ENCODE measurements at places on chromosomes 5 and 9.

- no peak for DNase-seq
Measured at GRCh38 chr5:157004893-157005551, 42.0 kb upstream of the TIMD4 start.

GRCh38 chr5:62645223-62645622 is 66.6 kb downstream of the LRRC70 start:
- DNase-seq = no peak

DNA sequence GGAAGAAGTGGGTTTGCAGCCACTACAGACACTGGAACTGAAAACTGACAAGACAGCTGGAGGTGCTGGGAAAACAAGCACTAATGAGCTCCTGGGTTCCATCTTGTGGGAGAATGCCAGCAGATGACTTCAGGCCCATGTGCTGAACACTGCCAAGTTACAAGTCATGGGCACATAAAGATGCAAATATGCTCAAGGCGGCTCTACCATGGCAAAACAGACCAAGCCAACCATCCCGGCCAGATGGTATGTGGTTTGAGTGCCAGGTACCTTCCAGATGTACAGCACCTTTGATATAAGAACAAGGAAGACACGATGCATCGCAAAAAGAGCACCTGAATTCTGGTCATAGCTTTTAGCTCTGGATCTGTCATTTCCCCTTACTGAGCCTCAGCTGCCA is 19.9 kb downstream of the TNFSF8 start:
- no peak for DNase-seq

DNA sequence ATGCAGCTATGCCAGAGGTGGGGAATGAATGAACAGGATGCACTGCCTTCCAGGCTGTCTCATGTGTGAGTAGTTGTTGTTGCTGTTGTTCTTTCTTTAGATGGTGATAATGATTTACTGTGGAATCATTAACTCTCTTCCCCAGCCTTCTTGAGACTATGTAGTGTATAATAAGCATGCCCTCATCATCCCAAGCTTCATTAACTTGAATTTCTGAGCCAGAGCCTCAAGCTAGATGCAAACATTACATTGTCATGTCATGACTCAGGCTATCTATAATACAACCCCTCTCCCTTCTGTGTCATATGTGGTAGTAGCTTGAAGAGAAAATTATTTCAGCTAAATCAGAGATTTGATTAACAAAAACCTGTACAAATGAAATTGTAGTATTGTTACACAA is 10.0 kb upstream of the ADAMTSL1 start:
- DNase-seq = no peak

DNA sequence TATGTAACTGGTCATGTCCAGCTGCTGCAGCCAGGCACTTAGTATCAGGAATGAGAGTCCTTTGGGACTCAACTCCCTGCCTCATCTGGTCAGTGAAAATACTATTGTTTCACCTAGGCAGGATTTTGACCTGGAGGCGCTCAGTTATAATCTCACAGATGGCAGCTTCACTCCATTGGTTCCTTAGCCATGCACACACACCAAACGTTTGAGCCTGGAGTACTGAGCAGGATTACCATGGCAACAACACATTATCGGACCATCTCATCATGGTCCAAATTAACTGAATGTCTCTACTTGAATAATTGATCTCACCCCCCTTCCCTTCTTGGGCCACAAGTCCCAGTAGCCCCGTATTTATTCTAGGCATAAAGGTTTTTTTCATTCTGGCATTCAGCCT is 15.0 kb upstream of the SREK1 start:
- no peak for DNase-seq

GRCh38 chr9:135440620-135441019 is 39.0 kb upstream of the PPP1R26 start:
- no peak for DNase-seq

DNA sequence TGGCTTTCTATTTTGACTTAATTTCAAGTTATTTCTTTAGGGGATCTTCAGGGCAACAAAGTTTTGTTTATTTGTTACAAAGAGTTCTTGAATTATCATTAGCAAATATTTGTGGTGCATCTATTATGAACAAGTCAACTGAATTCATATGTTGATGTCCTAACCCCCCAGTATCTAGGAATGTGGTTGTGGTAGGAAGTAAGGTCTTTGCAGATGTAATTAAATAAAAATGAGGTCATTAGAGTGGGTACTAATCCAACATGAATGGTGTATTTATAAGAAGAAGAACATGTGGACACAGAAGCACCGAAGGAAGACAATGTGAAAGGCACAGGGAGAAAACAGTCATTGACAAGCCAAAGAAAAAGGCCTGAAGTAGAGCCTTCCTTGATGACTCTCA is 474.0 kb upstream of the DAB2 start:
- DNase-seq = no peak

- DNase-seq = no peak
Measured at GRCh38 chr9:122286764-122287163, 22.1 kb downstream of the MRRF start.

DNA sequence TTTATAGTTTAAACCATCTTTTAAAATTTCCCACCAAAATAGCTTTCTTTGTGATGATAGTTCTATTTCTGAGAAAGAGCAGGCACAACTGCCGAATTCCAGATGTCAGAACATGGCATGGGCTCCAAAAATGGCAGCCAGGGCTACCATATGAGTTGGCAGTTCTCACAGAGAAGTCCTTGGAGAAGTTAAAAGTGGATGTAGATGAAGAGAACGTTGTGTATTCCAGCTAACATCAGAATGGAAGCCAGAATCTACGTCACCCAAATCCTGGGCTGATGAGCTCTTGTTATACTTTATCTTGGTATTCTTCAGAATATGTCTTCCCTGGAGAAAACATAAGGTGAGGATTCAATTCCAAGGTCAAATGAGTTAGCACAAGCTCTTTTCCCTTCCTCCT is 66.9 kb upstream of the BASP1 start:
- no peak for DNase-seq

GRCh38 chr5:53891159-53891558 is 330.7 kb downstream of the NDUFS4 start:
- DNase-seq = no peak

DNA sequence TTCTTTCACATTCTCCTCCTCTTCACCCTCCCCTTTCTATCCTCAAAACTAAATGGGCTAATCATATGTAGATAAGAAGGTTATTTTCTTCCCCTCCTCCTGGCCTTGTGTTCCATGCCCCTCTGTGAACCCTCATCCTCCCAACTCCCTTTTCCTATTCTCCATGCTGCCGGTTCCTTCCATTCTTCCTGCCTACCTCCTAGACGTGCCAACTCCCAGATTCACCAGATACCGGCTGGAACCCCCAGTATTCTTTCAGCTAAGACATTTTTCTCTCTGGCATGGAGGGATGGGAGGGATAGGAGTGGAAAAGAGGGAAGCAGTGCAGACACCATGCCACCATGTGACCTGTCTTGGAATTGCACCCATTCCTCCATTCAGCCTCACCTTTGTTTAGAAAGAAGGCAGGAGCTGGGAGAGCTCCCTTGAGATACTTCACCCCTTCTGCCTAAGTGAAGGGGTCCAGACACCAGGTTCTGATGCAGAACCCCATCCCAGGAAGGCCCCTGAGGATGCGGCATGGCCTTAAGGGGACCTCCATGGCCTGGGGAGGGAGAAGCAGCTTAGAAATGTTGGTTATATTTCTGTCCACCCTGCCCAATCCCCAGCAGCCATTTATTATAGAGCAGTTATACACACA is 4.8 kb downstream of the DNAJB5 start:
- peak; percentile 57 for DNase-seq

GRCh38 chr9:77534376-77535057 is 113.6 kb downstream of the GNA14 start:
- peak; percentile 59 for DNase-seq

GRCh38 chr5:152104211-152104610 is 179.6 kb upstream of the GLRA1 start:
- no peak for DNase-seq

GRCh38 chr9:97809666-97810344 is 43.2 kb upstream of the FOXE1 start:
- no peak for DNase-seq

- no peak for DNase-seq
Measured at GRCh38 chr9:94761481-94761880, 35.0 kb downstream of the AOPEP start.

GRCh38 chr5:139131465-139131864 is 66.7 kb downstream of the SIL1 start:
- DNase-seq = peak; percentile 56

GRCh38 chr9:7245976-7246580 is 488.3 kb downstream of the KDM4C start:
- DNase-seq = no peak

Data from amygdala (tissue), 56 donors.